ENCODE measurements at places on chromosomes 6 and 20.

DNA sequence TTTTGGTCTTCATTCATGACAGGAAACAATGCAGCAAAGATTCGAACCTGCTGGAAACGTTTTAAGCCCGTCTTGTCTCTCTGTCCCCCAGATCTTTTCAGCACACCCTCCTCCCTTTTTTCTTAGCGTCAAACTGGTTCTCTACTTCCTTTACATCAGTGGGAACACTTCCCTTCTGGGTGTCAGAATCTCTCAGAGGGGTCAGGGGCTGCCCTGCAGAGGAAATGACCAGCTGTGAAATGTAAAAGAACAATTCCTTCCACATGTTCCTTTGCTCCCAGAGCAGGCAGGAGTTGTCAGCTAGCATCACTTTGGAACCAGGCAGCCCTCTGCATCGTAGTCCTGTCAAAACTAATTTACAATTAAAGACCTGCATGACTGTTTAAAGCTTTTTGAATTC is 619.0 kb downstream of the TFAP2A start:
- DNase-seq = no peak

- no peak for DNase-seq
These were observed 13.4 kb upstream of the TREML4 start for GRCh38 chr6:41214559-41215238.

- no peak for DNase-seq
These were observed 655.2 kb upstream of the MAP3K7 start for GRCh38 chr6:91241946-91242613.

- no peak for DNase-seq
These were observed 47.7 kb downstream of the COL12A1 start for GRCh38 chr6:75158176-75158575.

GRCh38 chr20:44720997-44721784 is 6.0 kb downstream of the CCN5 start:
- no peak for DNase-seq

GRCh38 chr20:62269871-62270270 is 31.6 kb downstream of the OSBPL2 start:
- DNase-seq = peak; percentile 86

DNA sequence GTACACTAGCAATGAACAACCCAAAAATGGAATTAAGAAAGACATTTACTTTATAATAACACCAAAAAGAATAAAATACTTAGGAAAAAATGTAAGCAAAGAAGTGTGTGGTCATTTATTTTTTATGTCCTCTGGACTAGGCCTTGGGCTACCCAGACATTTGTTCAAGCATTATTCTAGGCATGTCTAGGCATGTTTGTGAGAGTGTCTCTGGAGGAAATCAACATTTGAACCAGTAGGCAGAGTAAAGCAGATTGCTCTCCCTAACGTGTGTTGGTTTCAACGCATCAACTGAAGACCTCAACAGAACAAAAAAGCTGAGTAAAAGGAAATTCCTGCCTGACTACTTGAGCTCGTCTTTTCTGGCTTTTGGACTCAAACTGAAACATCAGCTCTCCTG is 84.5 kb downstream of the ANKEF1 start:
- DNase-seq = no peak

DNA sequence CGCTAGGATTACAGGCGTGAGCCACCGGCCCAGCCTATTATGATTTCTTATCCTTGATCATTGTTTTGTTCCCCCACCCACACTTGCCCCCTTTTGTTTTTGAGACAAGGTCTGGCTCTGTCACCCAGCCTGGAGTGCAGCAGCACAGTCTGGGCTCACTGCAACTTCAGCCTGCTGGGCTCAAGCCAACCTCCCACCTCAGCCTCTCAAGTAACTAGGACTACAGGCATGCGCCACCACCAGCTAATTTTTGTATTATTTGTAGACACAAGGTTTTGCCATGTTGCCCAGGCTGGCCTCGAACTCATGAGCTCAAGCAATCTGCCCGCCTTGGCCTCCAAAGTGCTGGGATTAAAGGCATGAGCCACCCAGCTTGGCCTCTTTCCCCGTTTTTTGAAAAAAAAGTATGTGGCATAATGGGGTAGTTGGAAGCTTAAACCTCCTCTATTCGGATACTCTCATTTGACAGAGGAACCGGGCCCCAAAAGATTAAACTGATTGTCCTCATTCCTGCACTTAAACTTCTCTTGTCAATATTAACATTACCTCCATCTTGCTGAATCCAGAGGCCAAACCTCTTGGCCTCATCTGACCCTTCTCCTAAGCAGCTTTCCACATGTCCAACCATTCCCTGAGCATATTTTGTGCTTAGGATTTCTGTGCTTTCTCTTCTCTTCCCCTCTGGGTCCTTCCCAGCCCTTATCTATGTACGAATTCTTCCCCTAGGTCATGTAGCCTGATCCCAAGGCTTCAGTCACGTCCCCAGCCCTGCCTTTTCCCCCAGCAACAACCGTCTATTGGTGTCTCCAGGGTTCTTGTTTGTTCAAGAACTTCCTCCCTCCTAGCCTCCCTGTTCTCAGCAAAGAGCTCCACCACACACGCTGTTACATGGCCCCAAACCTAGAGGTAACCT is 6.1 kb upstream of the EZR start:
- no peak for DNase-seq

DNA sequence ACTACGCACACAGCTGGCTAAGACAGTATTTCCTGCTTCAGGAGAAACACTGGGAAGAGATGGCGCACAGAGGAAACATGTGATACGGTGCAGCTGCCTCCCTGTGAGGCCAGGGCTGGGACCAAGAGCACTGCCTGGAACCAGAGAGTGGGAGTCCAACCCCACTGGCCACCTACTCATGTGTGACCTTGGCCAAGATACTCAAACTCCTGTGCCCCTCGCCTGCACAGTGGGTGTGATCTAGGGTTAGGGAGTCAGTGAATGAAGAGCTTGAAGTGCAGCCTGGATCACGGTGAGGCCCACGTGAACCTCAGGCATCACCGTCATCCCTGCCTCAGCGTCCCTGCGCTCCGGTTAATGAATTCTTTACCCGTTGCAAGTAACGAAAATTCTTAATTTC is 41.7 kb upstream of the MPC1 start:
- no peak for DNase-seq

GRCh38 chr20:4740774-4741431 is 19.2 kb downstream of the PRND start:
- DNase-seq = peak; percentile 70

GRCh38 chr6:34985236-34985635 is 96.2 kb downstream of the ANKS1A start:
- no peak for DNase-seq

DNA sequence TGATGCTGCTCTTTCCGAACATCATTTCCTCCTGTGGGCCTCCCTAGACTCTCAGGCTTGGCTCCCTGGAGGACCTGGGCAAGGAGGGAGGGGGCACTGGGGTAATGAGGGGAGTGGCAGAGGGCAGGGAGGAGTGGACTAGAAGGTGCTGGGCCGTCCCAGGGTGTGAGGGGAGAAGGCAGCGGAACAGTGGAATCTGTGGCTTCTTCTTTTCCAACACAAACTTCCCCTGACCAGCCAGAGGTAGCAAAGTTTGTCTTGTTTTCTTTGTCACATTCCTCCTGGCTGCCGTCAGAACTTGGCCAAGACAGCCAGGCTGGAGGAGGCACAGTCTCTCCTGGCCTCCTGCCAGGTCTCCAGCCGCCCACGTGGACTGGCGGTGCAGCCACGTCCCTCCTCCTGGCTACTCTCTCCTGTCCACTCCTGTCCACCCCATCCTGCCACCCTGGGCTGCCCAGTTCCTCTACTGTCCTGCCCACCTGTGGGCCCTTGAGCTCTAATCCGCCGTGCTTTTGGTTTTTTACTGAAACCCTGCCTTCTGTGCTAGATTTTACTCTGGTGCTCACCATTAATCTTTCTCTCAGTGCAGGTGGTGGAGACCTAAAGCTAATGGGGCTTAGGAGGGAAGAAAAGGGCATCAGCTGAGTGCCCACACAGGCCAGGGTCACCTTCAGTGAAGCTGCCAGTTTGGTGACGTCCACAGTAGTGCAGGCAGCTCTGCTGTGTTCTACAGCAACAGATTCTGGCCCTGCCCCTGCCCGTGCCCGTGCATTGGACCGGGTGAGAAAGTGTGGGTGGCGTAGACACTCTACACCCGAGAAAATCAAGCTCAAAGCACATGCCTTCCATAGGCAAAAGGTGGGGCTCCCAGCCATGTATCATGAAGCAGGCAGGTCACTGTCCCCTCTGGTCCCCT is 2.8 kb upstream of the CDSN start:
- DNase-seq = no peak

GRCh38 chr20:47464380-47465101 is 37.1 kb upstream of the NCOA3 start:
- peak; percentile 15 for DNase-seq
